GM19239 (cell line): ENCODE measurements at places on chromosomes 13 and 19.

DNA sequence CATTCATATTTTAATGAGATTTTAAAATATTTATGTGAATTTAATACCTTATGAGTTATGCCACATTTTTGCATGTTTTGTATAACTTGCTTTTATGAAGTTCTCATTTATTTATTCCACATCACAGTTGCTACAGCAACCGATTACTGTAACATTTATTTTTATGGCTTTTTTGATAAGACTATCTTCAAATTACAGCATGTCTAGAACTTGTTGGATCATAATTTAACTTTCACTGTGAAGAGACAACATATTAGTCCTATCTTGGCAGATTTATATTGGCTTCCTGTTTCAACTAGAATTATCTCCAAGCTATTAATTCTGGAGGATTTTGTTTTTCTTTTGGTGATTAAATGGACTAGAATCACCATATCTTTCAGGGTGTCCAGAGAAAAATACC is 793.7 kb upstream of the SLITRK5 start:
- DNase-seq, result no peak

GRCh38 chr13:75836441-75836840 is 200.3 kb downstream of the LMO7 start:
- DNase-seq, result no peak

GRCh38 chr19:3801412-3802096 is 15.4 kb upstream of the MATK start:
- DNase-seq, result no peak

DNA sequence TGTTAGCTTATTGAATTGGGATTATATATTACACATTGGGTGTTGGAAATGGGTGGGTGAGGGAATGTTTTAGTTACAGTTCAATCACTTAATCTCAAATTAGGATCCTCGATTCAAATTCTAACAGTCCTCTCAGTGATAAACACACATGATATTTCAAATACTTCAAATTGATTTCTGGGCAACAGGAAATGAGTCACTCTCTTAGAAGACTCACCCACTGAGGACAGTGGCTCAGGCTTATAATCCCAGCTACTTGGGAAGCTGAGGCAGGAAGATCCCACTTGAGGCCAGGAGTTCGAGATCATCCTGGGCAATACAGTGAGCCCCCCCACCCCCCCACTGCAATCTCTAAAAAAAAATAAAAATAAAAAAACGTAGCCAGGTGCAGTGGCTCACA is 435.3 kb downstream of the KLF12 start:
- no peak for DNase-seq

GRCh38 chr13:26946684-26947343 is 186.2 kb upstream of the GPR12 start:
- peak; percentile 36 for DNase-seq

GRCh38 chr13:52911340-52911739 is 62.9 kb upstream of the PCDH8 start:
- no peak for DNase-seq

DNA sequence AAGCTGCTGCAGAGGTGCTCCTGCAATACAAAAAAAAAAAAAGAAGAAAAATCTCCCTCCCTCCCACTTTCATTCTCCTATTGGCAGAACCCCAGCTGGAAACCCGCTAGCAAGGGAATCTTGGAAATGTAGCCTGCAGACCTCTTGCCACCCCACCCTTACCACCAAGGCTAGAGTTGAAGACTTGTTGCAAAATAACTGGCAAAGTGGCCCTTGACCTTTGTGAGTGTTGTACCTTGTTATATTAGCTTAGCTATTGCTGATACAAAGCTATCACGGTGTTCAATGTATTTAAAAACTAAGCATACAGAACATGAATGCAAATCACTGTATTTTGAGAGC is 57.5 kb upstream of the KCTD4 start:
- DNase-seq, result no peak

DNA sequence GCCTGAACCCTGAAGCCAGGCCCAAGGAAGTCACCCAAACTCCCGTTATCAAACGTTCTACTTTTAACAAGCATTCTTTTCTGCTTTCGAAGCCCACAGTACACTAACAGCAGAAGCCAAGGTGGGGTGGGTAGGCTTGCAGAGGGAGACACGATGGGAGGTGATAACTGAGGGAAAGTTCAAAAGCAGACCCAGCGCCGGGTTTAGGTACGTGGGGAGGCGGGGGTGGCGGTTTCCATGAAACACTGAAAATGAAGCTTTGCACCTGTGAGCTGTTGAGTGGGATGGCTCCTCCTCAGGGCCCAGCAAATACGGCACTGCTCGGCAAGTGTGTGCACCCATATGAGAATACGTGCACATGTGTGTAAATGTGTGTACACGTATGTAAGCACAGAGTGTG is 49.8 kb downstream of the KLF2 start:
- no peak for DNase-seq

DNA sequence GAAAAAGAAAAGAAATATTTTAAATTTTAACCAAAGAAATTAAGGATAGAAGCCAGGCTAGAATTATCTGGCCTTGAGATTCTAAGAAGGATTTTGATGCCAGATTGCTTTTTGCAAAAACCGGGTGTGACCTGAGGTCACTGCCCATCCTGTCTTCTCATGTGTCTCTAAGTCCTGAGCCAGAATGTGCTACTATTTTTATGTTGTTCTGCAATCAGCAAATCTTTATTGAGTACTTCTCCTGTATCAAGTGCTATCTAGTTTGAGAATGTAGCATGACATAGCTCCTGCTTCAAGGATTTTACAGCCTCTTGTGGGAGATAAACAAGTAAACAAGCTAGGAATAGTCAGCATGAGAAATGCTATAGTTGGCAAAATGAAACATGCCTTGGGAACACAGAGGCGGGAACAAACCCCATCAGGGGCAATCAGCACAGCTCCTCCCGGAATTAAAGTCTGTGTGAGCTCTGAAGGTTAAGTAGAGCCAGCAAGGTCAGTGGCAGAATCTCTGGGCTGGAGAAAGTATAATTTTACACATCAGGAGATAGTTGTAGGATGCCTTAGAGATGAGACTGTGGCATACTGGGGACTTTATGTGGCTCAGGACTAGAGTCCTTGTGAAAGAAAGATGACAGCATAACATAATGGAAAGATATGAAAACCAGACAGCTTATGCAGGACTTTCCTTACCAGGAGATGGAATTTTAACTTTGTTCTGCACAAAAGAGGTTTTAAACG is 899.5 kb upstream of the SLC10A2 start:
- DNase-seq, result no peak

- no peak for DNase-seq
These were observed 289.8 kb upstream of the DACH1 start for GRCh38 chr13:72156760-72157159.

DNA sequence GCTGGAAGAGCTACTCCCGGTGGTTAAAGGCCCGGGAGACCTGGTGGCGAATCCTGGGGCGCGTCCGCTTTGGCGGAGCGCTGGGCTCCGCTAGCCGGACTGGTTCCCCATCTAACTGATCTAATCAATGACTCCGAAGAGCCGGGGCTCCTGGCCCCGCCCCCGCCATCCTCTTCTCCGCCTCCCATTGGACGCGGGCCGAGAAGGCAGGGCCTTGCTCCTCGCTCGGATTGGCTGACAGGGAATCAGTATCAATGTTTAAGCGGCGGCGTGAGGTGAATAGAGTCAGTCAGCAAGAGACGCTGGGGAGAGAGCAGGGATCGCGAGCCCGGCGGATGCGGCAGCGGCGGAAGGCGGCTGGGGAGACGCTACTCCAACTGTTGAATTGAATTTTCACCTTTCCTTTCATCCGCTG is 1.7 kb upstream of the PCDH17 start:
- no peak for DNase-seq
